Myocyte (in vitro differentiated cells): ENCODE measurements at places on chromosomes 1 and 21. TPM values are rescaled to one million over a fixed set of nuclear protein-coding genes. Genes with fewer than 3 reads are reported as not detected.

The HHAT gene
- total RNA-seq: 24.8 and 36.5 TPM in 2 replicates

The CFHR4 gene
- not detected in 2 replicates for total RNA-seq

The NGF gene
- total RNA-seq: 0.51 TPM in 1 of 2 replicates, not detected in the other

The SERTAD4 gene
- total RNA-seq: 0.05 TPM in 1 of 2 replicates, not detected in the other

The NT5C1A gene
- 2.3 and 4.8 TPM in 2 replicates for total RNA-seq

The OXCT2 gene
- total RNA-seq: 0.16 and 0.88 TPM in 2 replicates

The ZNHIT6 gene
- total RNA-seq: 8.4 and 10.8 TPM in 2 replicates

The DDI2 gene
- total RNA-seq: 26.6 and 34.7 TPM in 2 replicates

DNA sequence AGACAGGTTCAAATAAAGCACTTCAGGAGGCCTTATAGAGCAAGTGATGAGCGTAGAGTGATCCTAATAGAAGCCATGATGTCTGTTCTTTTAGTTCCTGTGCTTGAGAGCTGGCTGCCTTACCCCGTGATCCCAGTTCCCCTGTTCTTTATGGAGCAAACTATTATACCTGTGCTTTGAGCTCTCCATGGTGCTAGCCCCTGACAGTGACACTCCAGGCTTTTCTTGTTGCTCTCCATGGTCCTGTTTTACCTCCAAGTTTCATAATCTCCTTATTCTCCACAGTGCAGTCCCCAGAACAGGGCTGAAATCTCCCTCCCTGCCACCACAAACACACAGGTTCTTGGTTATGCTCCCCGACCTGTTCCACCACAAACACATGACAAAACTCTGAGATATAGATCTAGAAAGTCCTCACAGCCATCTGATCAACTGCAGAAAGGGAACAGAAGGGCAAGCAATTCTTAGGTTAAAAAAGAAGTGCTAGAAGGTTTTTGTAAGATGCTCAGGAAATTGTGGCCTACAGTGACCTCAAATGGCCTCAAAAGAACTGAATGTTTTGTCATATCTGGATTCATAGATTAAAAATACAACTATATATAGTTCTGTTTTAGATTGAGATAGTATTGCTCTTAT is 6.0 kb downstream of the CADM3 start:
- peak; percentile 89 for DNase-seq

DNA sequence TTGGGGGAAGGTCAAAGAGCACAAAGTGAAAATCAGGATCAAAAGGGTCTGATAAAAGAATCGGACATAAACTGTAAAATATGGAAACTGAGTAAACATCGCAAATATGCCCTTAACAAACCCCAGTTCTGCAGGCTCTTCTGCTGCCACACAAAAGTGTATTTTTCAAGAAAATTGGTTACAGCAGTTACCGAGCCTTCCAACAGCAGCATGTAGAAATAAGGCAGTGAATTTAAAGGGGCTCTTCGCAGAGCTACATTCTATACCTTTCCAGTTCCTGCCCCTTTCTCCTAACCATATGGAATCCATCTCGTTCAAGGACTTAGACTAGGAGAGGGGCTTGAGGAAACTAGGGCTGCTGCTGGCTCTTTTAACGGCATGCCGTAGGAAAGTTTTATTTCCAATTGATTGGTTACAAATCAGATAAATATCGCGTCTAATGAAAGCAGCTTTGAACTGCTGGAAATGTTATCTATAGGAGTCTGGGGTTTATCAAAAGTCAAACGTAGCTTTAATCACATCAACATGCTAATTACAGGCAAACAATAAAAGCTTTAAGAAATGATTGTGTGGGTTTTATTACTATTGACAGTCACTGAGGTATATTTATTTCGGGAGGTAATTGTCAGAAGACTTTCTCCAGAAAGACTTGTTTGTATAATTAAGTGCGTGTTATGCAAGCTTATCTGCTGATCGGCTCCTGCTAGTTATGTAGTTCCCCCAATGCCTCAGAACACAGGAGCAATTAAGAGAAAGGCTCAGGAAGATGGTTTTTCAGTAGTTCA is 59.1 kb downstream of the GORAB start:
- no peak for DNase-seq

- DNase-seq: no peak
Observed at GRCh38 chr1:168137515-168137821, 738 bp upstream of the GPR161 start.

GRCh38 chr1:198467907-198468306 is 72.6 kb downstream of the ATP6V1G3 start:
- DNase-seq: no peak

DNA sequence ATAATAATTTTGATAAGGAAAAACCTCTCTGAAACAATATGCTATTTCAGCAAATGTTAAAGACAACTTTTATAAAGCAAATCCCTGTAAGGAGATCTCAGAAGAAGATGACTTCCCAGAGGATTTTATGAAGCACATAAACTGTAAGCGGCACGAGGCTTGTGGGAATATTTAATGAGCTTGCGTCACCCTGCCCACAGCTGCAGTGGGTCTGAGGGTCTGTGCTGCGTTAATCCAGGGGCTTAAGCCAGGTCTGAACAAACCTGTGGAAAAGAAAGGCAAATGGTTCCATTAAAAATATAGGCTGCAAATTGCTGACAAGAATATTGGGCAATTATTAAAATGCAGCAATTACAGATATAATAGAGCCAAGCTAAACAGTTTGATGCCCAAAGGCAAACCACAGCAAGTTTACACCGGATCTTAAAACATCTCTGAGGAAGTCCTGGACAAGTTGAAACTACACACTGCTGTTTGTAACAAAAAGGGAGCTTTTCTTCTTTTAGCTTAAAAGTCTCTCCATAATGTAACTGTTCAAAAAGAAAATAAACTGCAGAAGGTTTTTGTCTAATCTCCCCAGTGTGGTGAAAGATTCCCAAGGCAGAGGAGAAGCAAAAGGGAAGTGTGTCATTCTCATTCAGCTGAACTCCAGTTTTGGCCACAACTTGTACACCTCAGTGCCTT is 21.8 kb downstream of the TGFBR3 start:
- no peak for DNase-seq

GRCh38 chr1:228956864-228957263 is 221.6 kb downstream of the RHOU start:
- no peak for DNase-seq

DNA sequence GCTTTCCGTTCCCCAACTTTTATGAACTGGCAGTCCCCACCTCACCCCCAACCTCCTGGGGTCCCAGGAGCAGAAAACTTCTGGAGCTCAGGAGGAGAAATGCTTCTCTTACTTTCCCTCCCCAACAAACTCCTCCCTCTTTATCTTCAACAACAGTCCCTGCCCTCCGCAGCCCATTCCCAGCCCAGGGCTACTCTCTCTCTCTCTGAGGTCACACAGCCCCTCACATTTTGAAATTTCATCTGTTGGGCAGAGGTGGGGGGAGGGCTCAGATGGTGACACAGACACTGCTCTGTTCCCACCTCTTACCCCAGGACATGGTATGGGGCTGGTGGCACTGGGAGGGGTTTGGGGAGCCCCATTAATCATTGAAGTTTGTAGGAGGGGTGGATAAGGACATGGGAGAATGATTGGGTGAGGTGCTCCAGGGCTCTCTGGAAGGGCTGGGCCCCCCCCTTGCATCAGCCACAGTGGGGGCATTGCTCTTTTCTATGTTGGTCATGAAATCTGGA is 6.0 kb downstream of the PIK3CD start:
- DNase-seq: no peak

DNA sequence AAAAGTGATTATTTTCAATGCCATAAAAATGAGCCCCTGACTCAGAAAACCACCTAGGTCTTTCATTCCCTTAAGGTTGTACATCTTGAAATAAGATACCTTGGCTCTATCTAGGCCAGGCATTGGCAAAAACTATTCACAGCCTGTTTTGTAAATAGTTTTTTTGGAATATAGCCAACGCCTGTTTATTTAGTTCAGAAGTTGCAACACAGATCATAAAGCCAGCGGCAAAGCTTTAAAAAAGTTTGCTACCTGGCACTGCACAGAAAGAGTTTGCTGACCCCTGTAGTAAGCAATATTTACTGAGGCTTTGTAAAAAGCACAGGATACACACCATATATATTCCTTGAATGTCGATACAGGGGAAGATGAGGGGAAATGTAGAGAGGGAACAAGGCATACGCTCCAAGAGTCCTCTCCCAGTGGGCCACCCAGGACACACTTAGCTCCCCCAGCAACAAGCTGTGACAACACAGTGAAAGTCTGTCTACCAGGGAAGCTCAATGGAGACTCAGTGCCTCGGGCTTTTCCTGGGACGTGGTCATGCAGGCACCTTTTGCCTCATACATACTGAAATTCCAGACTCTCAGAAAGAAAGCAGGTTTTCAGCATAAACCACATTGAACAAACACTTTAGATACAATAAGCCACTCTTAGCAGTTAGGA is 20.5 kb downstream of the TARBP1 start:
- DNase-seq: no peak

- DNase-seq: peak; percentile 98
Observed at GRCh38 chr1:9539165-9539828, at the start of gene SLC25A33. TSS of gene SLC25A33 (plus strand) at chr1:9539465. CDS start at chr1:9539692, 227 bp downstream.

- DNase-seq: no peak
Observed at GRCh38 chr21:33244082-33244778, 14.5 kb downstream of the IFNAR2 start.

GRCh38 chr1:41399145-41399795 is 38.0 kb downstream of the FOXO6 start:
- peak; percentile 86 for DNase-seq

DNA sequence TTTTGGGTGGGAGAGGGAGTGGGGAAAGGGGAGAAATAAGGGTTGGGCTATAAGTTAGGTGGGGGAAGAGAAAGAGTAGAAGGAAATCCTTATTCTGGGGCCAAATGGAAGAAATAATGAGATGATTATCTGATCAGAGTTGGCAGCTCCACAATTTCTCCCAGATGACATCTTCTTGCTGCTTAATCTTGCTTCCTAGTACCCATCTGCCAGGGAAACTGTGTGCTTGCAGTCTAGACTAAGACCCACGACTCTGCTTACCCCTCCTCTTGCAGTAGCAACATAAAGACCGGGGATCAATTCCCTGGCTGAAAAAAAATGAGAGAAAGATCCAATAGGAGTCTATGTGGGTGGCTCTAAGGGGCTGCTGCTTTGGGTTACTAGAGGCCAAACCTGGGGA is 95.6 kb downstream of the PAPPA2 start:
- DNase-seq: no peak

- peak; percentile 41 for DNase-seq
Observed at GRCh38 chr1:17618558-17619247, 79.2 kb downstream of the ARHGEF10L start.

DNA sequence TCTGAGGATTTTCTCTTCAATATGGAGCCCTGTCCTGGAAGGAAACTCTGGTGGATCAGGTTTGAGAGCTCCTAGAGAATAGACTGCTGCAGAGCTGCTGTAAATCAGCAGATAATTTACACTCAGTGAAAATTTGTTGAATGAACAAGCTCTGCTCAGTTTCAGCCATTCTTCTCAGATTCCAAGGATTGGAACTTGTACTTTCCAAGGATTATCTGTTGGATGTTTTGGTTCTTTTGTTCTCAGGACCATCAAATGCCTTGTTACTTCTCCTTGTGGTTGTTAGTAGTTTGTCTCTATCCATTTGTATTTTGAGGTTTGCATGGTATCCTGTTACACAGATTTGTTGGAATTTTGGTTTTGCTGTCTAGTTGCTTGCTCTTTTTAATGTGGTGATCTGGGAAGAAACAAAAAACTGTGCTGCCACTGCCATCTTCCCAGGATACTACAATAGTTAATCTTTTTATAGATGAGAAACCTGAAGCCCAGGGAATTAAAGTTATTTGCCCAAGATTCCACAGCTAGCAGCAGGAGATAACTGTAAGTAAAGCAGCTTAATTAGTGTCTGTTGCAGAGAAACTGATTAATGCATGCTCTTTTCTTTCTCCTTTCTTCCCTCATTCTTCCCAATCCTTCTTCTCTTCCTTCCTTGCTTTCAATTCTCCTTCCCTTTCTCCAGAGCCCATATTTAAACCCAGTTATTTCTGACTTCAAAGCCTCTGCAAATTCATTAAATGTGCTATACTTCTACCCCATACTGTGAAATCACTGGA is 21.7 kb upstream of the KIFAP3 start:
- no peak for DNase-seq

DNA sequence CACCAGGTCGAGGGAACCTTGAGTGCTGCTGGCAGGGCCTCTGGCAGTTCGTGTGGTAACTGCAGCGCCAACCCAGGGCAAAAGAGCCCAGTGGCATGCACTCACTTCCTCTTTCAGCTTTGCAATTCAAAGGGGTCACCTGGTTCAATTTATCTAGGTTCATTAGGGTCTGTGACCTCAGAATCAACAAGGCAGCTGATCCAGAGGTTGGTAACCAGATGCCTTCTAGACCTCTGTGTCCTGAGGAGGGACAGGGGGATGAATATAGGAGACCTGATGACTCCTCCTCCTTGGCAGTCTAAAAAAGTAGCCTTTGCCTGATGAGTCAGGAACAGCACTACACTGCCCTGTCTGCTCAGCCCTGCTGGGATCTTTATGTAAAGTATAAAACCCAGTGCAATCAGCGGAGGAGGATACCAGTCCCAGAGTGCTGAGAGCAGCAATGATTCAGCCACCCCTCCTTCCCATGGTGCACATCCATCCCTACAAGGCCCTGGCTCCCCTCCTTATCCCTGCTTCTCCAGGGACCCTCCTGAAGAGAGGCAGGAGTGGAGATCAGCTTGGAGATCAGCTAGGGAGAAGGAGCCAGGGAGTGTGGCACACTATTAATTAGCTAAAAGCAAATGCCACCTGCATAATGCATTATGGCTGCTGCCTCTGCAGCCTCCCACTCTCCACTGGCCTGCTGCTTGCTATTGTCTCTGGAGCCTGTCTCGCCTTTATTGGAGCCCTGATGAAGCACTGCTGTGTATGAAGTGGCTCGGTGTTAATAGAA is 11.2 kb upstream of the FMOD start:
- no peak for DNase-seq
